ENCODE measurements at places on chromosomes 1 and 21.

GRCh38 chr1:244162786-244163530, 111.9 kb downstream of the ZBTB18 start:
- DNase-seq = no peak

- no peak for DNase-seq
Observed at GRCh38 chr1:76170084-76170483, 95.5 kb downstream of the ST6GALNAC3 start.

- no peak for DNase-seq
Observed at GRCh38 chr1:29240400-29240837, 4.1 kb downstream of the PTPRU start.

- DNase-seq = no peak
Observed at GRCh38 chr1:61226791-61227567, 144.6 kb downstream of the NFIA start.

DNA sequence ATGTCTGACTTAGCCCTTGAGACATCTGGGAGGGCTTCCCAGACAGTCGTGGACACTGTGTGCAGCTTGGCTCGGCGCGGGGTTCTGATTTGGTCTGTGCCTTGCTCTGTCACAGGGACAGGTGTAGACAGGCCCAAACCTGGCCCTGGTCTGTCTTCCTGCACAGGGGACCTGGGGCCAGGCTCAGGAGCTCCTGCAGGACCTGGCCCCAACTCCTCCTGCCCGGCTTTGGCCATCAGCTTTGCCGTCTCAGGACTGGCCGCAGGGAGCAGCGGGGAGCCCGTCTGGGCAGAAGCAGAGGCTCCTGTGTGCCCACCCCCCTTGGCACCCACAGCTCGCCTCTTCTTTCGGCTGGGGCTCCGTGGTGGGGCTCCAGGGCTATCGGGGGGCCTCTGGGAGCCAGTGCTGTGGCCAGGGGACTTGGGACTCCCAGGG, 1.7 kb downstream of the PERM1 start:
- no peak for DNase-seq

- no peak for DNase-seq
Observed at GRCh38 chr21:14878971-14879370, 185.8 kb downstream of the NRIP1 start.

DNA sequence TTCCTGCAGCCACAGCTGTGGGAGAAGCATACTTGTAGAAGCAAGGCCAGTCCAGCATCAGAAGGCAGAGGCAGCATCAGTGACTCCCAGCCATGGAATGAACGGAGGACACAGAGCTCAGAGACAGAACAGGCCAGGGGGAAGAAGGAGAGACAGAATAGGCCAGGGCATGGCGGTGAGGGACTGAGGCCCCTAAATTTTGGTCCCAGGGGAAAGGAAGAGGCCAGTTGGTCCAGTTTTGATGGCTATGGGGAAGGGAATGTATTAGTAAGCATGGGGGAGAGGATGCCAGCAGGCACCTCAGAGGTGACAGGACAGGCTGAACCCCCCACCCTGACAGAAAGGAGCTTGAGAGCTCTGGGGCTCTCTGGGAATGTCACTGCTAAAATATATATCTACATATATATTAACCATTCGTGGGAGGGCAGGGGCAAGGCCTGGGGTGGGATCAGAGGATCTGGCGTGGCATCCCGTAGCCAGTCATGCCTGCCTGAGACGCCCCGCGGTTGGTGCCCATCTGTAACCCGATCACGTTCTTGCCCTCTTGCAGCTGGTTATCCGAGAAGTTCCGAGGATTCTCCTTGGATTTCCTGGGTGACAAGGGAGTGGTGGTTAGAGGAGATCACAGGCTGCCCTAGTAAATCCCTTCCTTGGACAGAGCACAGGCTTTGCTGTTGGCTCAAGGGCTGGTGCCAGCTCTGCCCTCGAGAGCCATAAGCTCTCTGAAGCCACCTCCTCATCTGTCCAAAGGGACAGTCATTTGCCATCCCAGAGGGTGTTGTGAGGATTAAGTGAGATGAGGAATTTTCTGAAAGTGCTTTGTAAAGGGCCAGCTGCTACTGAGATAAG, 6.7 kb downstream of the TAGLN2 start:
- DNase-seq = no peak

GRCh38 chr1:91854852-91855534, 31.0 kb downstream of the TGFBR3 start:
- DNase-seq = no peak

GRCh38 chr1:100578201-100578600, 40.3 kb downstream of the GPR88 start:
- DNase-seq = no peak

- DNase-seq = peak; percentile 45
Observed at GRCh38 chr1:9181990-9182783, 52.4 kb upstream of the H6PD start.

- no peak for DNase-seq
Observed at GRCh38 chr1:42759114-42759513, 7.7 kb downstream of the P3H1 start.

- DNase-seq = no peak
Observed at GRCh38 chr1:39650431-39650830, 11.0 kb upstream of the HEYL start.

- no peak for DNase-seq
Observed at GRCh38 chr21:36904093-36904666, 62.3 kb downstream of the HLCS start.

- peak; percentile 43 for DNase-seq
Observed at GRCh38 chr1:5975133-5975880, 16.9 kb downstream of the NPHP4 start.

- peak; percentile 61 for DNase-seq
Observed at GRCh38 chr1:16032388-16033102, 10.7 kb downstream of the CLCNKA start.

DNA sequence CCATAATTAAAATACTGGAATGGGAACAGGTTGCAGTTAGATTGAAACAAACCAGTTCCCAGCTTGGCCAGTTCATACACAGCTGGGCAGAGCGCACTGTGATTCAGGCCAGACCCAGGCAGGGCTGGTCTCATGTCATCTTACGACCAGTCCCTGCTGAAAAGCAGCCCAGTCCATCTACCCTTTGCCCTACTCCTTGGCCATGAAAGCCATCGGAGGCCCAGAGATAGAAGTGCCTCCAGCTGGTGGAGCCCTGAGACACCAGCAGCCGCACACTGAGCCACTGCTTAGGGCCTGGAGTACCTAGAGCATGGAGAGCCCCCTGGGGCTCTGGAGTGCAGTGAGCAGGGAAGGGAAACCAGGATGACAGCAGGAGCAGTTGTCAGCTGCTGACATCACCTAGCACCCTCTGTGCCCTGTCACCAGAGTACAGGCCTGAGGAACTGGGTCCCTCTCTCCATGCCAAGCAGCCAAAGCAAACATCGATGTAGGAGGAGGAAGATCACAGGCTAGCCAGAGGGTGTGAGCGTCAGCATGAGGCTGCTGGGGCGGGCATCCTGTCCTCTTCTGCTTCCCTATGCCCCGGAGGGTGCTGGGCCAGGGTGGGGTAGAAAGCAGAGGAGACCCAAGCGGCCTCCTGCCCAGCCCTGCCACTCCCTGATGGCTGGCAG, 34.2 kb upstream of the TMEM125 start:
- no peak for DNase-seq

- no peak for DNase-seq
Observed at GRCh38 chr1:244322181-244322580, 129.5 kb downstream of the ADSS2 start.

DNA sequence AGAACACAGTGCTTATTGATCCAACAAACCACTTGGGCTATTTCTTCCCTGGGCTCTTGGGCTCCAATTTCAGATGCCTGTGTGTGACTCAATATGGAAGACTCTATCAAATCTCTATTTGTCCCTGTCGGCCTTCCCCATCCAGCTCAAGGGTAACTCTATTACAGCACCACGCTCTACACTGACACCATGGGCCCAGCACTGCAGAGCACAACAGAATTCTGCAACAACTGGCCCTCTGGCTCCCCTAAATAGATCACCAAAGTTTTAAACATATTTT, 51.7 kb downstream of the CAPZB start:
- no peak for DNase-seq

DNA sequence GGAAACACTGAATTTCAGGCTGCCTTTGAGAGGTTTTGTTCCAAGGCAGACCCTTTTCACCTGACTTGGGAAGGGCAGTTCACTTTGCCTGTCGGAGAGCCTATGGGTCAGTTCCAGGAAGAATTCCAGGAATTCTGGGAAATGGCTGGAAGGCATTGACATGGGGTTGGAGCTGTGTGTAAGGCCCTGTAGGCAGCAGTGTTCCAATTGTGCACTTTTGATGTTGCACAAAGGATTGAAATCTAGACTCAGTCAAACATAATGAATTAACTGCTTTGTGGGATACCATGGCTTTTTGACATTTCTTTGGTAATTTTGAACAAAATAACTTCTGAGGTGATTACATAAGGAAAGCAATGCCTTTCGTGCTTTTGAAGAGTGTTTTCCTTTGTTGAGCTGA, 184.6 kb downstream of the SDCCAG8 start:
- no peak for DNase-seq

DNA sequence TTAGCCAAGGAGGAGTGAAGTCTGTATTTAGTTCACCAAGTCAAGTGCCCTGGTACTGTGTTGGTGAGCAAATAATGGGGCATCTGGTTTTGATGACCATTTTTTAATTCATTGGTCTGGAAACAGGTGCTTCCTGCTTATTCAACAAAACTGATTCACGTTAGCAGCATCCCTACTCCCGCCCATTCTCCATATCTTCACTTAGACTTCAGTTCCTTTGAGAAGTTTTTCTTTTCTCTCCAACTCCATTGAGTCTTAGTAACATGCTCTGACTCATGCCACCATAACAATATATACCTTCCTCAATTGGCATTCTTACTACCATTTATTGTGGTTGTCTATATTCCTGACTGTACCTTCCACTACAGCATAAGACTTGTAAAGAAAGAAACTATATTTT, 468.9 kb downstream of the DPYD start:
- DNase-seq = no peak

DNA sequence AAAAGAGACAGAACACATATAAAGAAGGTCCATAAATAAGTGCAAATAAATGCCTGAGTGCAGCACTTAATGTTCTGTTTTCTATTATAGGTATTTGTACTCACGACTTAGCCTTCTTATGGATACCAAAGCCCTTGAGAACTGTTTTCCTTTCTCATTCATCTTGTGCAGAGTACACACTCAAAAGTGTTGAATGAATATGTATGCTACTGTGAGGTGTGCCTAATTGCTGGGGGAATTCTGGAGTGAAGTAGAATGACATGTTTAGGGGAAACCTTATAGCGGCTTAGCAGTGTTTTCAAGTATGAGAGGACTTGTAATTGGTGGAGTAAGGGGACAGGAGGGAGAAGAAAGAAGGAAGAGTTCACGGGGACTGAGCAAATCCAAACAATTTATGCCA, 157.6 kb downstream of the CACNA1E start:
- DNase-seq = no peak

DNA sequence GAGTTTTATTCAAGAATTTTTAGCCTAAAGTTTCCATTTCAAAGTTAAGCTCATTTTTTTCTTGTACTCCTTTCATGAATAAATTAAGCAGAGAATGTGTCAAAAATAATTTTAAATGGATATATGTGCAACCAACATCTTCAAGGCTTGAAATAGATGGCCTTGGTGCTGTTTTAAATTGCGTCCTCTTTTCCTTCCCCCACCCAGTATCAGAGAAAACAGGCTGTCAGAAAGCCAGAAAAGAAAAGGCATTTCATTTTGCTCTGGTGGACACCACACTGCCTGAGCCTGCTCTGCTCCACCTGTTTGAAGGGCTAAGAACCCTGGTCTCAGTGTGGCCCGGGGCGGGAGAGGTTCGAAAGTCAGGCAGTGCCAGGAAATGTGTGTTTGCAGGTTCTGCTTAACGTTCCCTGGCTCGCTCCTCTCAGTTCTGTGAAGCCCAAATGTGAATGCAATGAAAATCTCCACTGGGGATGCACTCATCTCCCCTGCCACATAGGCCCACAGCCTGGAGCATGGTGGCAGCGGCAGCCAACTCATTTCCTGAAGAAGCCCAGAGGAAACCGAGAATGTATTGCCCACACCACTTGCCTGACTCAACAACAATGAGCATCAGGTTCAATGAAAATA, 134.4 kb downstream of the SDCCAG8 start:
- peak; percentile 12 for DNase-seq

- DNase-seq = no peak
Observed at GRCh38 chr1:83583351-83584014, 415.4 kb downstream of the TTLL7 start.

DNA sequence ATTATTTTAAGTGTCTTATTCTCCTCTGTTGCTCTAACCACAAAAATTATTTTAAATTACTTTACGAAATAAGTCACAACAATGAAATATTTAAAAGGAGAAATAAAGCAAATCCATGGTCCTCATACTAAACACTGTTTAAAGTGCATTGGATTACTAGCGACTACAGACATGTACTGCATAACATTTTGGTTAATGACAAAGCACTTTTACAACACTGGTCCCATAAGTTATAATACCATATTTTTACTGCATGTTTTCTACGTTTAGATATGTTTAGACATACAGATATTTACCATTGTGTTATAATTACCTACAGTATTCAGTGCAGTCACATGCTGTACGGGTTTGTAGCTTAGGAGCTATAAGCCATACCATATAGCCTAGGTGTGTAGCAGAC, 30.2 kb downstream of the VAMP4 start:
- DNase-seq = no peak

DNA sequence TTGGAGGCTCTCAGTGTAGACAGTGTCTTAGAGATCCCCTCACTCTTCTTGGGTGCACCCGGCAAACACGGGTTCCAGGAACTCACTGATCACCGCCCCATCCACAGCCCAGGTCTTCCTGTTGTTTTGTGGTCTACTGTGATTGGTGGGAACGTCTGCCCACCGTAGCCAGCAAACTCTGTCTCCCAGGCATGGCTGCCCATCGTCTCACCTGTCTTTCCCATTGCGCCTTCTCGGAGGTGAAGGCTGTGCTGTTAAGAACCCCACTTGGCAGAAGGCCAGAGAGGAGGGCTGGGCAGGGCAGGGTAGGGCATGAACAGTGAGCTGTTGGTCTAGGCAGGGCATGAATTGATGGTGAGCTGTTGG, 14.1 kb upstream of the KCNA2 start:
- DNase-seq = no peak

GRCh38 chr1:221708987-221709386, 32.9 kb downstream of the DUSP10 start:
- DNase-seq = peak; percentile 39

GRCh38 chr21:42496839-42497202, 797 bp upstream of the RSPH1 start:
- no peak for DNase-seq
